ENCODE measurements at places on chromosomes 6 and 20.
A peak's percentile ranks its signal among the peaks of the same experiment; 100 is the strongest.

DNA sequence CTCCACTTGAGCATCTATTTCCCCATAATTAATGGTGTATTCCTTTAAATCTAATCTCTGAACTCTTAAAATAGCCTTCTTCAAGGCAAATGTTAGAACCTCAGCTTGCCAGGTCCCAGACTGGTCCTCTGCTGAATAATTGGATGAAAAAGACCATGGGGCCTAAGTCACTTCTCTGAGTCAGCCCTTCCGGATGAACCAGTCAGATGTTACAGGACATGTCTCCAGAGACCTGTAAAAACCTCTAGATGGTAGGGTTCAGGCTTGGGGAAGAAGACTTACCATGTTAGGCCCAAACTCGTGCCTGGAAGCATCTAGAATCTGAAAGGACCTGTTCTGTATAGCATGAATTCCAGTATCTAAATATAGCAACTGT, 97.3 kb downstream of the CDKAL1 start:
- H3K4me1 ChIP-seq = peaks cover 12% of the 10 kb centered on the region
- H3K27ac ChIP-seq = no peak overlapping the region
- H3K4me3 ChIP-seq = no peak overlapping the region
- no peaks in the 10 kb centered on the region for H3K27me3 ChIP-seq
- no peaks in the 10 kb centered on the region for H3K36me3 ChIP-seq
- peak; percentile 6 for DNase-seq

- H3K4me3 ChIP-seq = no peak overlapping the region
- no peaks in the 10 kb centered on the region for H3K4me1 ChIP-seq
- no peak overlapping the region for H3K27ac ChIP-seq
- peak; percentile 39 for DNase-seq
- no peaks in the 10 kb centered on the region for H3K27me3 ChIP-seq
These were observed 300.9 kb upstream of the PRDM1 start for GRCh38 chr6:105785066-105785811.

- no peak overlapping the region for H3K27ac ChIP-seq
- DNase-seq = no peak
- no peaks in the 10 kb centered on the region for H3K4me1 ChIP-seq
- H3K36me3 ChIP-seq = no peaks in the 10 kb centered on the region
- no peaks in the 10 kb centered on the region for H3K27me3 ChIP-seq
These were observed 16.6 kb downstream of the DCDC2 start for GRCh38 chr6:24340998-24341938.

DNA sequence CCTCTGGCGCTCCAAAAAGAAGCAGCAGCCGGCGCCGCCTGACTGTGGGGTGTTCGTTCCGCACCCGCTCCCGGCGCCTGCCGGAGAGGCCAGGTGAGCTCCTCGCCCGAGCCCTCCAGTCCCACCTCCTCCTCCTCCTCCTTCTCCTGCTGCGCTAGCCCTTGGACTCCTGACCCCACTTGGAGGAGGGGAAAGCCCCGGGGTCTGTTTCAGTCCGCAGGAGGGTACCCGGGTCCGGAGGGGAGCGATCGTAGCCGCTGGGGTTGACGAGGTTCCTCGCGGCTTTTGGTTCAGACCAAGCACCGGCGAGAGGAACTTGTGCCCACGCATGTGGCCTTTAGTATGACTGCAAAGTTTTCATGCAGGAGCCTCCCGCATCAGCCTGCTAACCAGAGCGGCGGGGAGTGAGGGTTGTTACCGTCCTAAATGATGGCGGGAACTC, 493 bp downstream of the CRYBG1 start:
- no peak for DNase-seq
- H3K27me3 ChIP-seq = peaks cover 49% of the 10 kb centered on the region
- peak overlapping the region; percentile 43 for H3K4me3 ChIP-seq
- no peak overlapping the region for H3K27ac ChIP-seq
- peaks cover 9% of the 10 kb centered on the region for H3K4me1 ChIP-seq

DNA sequence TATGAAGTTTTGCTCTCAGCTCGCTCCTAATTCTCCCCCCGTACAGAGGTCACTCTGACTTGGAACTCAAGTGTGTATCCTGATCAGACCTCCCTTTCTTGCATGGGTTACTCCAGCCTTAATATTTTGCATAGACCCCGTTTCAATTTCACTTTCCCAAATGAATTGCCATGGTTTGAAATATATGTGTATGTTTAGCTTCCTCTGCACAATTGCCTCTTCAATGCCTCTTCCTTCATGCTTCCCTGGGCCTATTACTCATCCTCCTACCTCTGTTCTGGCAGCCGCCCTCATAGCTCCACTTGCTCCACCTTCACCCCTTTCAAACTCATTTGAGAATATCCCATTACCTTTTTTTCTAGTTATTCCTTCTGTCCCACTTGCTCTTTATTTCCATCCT, 90.0 kb upstream of the SAMD5 start:
- H3K4me1 ChIP-seq = no peaks in the 10 kb centered on the region
- H3K27me3 ChIP-seq = no peaks in the 10 kb centered on the region
- no peaks in the 10 kb centered on the region for H3K36me3 ChIP-seq
- no peak for DNase-seq
- H3K27ac ChIP-seq = no peak overlapping the region

DNA sequence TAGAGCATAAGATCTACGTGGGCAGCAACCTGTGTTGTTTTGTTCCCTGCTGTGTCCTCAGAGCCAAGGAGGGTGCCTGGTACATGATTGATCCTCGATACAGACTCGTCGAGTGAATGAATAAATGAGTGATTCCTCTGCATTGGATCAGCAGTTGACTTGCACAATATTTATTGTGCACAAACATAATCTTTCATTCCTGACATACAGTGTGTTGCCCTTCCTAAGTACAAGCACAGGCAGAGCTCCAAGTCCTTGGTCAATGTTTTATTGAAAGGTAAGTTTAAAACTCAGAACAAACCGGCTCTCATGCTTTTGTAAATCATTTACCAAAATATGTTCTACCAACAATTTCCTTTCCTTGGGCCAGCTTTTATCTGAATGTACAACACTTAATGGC, 57.4 kb downstream of the STMND1 start:
- H3K27ac ChIP-seq = no peak overlapping the region
- H3K27me3 ChIP-seq = no peaks in the 10 kb centered on the region
- no peak for DNase-seq

GRCh38 chr20:43194137-43194536, 4.4 kb upstream of the PTPRT start:
- peaks cover 20% of the 10 kb centered on the region for H3K27me3 ChIP-seq
- H3K4me3 ChIP-seq = no peak overlapping the region
- H3K4me1 ChIP-seq = peaks cover 9% of the 10 kb centered on the region

DNA sequence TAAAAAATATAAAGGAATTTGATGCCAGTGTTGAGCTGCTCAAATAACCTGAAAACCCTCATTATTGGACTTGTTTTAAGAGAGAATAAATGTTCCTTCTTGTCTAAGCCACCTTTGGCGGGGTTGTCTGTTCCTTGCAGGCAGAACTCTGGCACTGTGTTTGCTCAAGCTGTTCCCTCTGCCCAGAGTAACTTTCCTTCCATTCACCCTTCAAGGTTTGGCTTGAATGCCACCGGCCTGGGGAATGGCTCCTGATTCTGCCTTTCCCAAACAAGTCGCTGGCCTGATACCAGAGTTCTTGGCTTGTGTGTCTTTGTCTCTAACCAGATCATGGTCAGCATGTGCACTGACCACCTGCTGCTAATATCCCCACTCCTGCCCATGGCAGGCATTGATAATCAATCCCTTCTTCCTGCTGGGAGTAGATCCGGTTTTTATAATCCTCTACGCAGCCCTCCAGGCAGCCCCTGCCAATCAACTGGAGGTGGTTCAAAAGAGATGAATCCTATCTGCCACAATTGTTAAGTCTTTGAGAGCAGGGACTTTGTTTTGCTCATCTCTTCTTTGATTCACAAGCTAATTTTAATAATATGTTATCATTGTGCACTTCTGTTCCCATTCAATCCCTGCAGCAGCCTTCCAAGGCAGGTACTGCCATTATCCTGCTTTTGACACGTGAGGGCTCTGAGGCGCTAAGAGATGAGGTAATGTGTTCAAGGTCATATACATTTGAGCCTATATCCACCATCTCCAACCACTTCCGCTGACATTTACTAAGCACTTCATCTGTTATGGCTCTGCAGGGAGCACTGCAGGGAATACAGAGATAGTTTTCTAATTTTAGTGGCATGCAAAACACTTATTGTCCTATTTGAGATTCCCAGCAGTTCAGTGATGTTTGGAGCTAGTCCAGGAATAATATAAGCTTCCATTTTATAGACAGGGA, 3.1 kb upstream of the CCM2L start:
- no peak overlapping the region for H3K4me3 ChIP-seq
- H3K36me3 ChIP-seq = no peaks in the 10 kb centered on the region
- H3K4me1 ChIP-seq = peaks cover 18% of the 10 kb centered on the region
- DNase-seq = no peak
- H3K27ac ChIP-seq = peak overlapping the region; percentile 89
- H3K27me3 ChIP-seq = no peaks in the 10 kb centered on the region

DNA sequence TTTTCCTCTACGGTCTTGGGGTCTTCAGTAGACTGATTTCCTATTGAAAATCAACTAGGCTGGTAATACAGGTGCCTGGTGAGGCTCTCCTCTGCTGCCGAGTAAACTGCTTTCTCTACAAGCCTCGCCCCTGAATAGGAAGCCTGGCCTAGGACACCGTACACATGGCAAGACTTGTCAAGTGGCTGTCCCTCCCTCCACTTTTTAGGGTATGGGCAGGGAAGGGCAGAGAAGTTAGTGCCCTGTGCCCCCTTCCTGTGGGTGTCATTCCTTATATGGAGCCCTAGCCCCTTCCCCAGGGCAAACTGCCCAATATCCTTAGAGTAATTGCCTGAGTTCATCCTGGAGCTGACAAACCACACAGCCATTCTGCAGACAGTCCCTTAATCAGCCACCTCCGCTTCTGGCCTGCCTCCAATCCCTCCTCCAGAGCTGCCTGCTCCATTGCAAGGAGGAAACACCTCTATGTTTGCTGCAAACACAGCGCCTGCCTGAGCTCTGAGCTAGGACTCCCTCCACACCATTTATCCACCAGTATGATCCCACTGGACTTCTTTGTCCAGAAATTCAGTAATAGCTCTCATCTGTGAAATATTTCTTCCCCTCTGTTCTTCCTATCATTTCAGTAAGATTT, 93.1 kb downstream of the CHD6 start:
- H3K27ac ChIP-seq = no peak overlapping the region
- H3K4me1 ChIP-seq = peaks cover 33% of the 10 kb centered on the region
- no peaks in the 10 kb centered on the region for H3K36me3 ChIP-seq
- DNase-seq = peak; percentile 83
- no peaks in the 10 kb centered on the region for H3K27me3 ChIP-seq

DNA sequence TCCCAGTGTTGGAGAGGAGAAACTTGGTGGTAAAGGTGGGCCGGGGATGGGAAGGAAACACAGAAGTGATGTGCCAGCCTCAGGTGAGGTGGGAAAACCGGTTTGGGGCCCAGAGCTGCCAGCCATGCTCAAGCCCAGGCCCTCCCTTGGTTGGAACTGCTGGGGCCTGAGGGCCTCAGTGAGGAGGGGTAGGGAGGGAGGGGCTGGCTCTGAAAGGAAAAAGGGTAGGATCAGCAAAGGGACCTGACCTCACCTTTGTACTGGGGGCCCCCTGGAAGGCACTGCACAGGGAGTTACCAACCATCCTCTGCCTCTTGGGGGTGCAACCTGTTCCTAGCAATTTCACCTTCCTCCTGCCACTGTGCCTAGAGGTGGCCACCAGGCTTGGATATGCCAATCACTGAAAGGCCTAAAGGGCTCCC, 1.8 kb upstream of the SPEF1 start:
- no peak for DNase-seq
- H3K27ac ChIP-seq = no peak overlapping the region
- peaks cover 49% of the 10 kb centered on the region for H3K4me1 ChIP-seq
- H3K27me3 ChIP-seq = no peaks in the 10 kb centered on the region
- no peaks in the 10 kb centered on the region for H3K36me3 ChIP-seq
- no peak overlapping the region for H3K4me3 ChIP-seq

DNA sequence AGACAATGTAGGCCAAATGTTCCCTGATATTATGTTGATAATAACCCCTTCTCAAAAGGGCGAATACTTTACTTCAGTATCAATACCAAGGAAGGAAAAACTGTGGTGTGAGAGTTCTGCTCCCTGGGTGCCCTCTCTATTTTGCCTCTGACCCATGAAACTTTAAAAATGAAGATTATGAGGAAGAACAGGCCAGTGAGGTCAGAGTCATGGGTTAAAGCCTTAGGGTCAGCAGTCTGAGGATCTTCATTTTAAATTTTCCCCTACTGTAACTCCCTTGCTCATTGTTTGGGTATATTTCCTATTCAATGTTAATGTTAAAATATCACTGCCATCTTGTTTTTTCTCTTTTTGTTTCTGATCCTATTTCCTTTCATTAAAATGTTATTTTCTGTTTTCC, 47.9 kb downstream of the PRKN start:
- peaks cover 15% of the 10 kb centered on the region for H3K4me1 ChIP-seq
- H3K4me3 ChIP-seq = no peak overlapping the region
- H3K27me3 ChIP-seq = no peaks in the 10 kb centered on the region
- no peak for DNase-seq
- no peaks in the 10 kb centered on the region for H3K36me3 ChIP-seq
- H3K27ac ChIP-seq = no peak overlapping the region

GRCh38 chr6:168376811-168377483, 57.4 kb upstream of the DACT2 start:
- H3K4me1 ChIP-seq = peaks cover 5% of the 10 kb centered on the region
- no peak for DNase-seq
- H3K36me3 ChIP-seq = no peaks in the 10 kb centered on the region
- H3K27me3 ChIP-seq = no peaks in the 10 kb centered on the region

DNA sequence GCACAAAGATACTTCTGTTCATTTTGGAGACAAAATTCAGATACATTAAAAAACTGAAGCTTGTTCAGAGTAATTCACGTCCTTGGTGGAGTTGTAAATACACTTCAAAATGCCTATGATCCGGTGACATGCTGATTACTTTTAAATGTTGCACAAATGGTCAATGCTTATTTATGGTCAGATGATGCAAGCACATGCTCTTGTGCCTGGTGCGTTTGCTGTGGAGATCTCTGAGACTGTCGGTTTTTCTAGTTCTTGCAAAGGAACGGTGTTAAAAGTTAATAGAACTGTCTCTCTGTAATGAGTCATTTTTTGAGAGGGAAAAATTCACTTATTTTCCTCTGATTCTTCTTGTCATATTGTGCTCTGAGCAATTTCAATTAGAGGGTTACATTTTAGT, 45.2 kb upstream of the EDN3 start:
- no peak for DNase-seq
- H3K27ac ChIP-seq = no peak overlapping the region
- H3K36me3 ChIP-seq = no peaks in the 10 kb centered on the region

GRCh38 chr20:44651684-44652423, at the start of gene ADA:
ADA (minus strand) TSS chr20:44651699; CDS start chr20:44651607, 92 bp downstream.
- peaks cover 21% of the 10 kb centered on the region for H3K4me1 ChIP-seq
- H3K36me3 ChIP-seq = no peaks in the 10 kb centered on the region
- DNase-seq = peak; percentile 73
- H3K27me3 ChIP-seq = no peaks in the 10 kb centered on the region
- peak within 1 kb of the TSS; percentile 74 for H3K4me3 ChIP-seq
- peak within 1 kb of the TSS; percentile 84 for H3K27ac ChIP-seq

GRCh38 chr6:81981812-81982211, 229.3 kb upstream of the TENT5A start:
- DNase-seq = no peak
- H3K36me3 ChIP-seq = no peaks in the 10 kb centered on the region
- H3K27ac ChIP-seq = no peak overlapping the region
- H3K4me3 ChIP-seq = no peak overlapping the region
- H3K4me1 ChIP-seq = no peaks in the 10 kb centered on the region
- no peaks in the 10 kb centered on the region for H3K27me3 ChIP-seq
